ENCODE measurements at places on chromosomes 4 and X. TPM values are rescaled to one million over a fixed set of nuclear protein-coding genes. Genes with fewer than 3 reads are reported as not detected.
A peak's percentile ranks its signal among the peaks of the same experiment; 100 is the strongest.

The GJB1 gene
- 22.4 TPM for total RNA-seq

The SPARCL1 gene
- total RNA-seq = 322 TPM

The RHOXF2B gene
- total RNA-seq = not detected

The NEIL3 gene
- 0.35 TPM for total RNA-seq

GRCh38 chr4:8856835-8857621 is 14.6 kb downstream of the HMX1 start:
- DNase-seq = no peak

DNA sequence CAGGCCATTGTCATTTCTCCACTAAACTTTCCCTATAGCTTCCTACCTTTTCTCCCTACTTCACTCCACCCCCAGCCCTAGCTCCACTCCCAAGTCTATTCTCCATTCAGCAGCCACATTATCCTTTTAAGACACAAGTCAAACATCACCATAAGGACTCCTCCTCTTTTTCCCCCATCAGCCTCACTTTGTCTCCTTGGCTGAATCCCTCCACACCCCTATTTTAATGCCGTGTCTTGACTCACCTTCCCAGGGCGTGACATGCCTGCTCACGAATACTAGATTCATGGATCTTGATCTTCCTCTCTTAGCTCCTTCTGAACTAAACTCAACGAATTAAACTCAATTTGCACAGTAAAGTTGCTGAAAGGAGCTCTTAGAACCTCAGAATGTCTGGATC is 281.9 kb downstream of the PTTG2 start:
- no peak for DNase-seq

DNA sequence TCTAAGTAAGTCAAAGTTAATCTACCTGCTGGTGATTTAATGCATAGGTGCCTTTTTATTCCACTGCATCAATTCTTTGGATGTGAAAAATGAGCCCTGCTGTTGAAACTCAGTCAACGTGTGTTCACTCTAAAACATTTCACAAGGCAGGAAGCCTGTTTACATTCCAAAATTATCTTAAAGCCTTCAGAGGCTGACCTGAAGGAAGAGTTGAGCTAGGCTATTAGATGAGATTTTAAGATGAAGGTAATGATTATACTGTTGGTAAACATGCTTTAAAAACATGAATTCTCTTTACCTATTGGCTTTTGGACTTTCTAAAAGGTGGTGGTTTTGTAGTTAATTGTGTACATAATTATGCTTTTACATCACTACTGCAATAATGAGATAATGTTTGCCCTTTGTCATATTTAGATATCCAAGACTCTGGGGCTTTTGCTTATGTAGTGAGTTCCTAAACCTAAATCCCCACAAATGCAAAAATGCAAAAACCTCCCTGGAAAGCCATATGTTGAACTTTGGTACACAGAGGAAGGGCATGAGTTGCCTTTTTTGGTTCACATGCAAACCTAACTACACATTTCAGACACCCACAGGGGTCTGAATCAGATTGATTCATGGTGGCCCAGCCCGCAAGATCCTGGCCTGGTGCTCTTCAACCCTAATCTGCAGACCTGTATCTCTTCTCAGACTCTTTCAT is 92.3 kb downstream of the KLHL8 start:
- DNase-seq = no peak

DNA sequence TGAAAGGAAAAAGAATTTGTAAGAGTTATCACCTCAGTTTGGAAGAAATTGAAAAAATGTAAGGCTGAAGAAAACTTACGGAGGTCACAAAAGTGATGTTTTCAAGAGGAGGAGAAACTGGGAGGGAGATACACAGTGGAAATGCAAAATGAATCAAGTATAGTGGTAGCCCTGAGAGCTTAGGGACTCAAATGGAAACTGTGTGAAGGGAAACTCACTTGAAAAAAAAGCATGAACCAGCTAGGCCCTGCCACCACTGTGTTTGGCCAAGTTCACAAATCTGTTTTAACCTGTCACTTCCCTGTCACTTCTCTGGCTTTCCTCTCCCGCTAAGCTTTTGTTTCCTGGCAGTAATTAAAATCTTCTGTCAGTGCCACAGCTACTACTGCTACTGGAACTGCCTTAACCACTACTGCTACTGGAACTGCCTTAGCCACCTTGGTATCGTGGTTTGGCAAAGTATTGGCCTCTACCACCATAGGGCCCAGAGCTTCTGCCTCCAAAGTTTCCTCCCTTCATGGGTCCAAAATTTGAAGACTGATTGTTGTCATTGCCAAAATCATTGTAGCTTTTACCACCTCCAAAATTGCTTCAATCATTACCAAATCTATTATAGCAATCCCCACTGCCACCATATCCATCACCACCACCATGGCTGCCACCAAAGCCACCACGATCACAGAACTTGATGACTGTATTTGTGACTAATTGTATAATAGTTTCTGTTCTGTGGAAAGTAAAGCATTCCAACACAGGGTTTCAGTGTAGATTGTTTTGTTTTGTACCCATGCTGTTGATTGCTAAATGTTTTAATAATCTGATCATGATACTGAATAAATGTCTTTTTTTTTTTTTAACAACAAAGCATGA is 41.5 kb downstream of the SMARCA5 start:
- DNase-seq = no peak

- DNase-seq = no peak
Observed at GRCh38 chr4:31548823-31549222, 828.7 kb downstream of the PCDH7 start.

DNA sequence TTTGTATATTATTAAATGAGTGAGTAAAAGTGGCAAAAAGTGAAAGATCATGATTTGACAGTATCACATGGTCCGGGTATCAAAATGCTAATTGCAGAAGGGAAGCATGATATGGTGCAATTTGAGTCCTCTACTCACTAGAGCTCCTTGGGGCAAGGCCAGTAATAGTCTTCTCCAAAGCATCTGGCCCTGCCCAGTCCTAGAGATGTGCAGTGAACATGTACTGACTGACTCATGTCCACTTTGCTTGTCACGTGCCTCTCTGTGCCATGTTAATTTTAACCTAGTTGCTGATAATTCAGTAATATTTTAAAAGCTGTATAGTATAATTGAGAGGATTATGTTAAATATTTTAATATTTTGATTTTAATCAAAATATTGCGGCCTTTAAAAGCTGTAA is 54.6 kb upstream of the TENM3 start:
- DNase-seq = no peak

DNA sequence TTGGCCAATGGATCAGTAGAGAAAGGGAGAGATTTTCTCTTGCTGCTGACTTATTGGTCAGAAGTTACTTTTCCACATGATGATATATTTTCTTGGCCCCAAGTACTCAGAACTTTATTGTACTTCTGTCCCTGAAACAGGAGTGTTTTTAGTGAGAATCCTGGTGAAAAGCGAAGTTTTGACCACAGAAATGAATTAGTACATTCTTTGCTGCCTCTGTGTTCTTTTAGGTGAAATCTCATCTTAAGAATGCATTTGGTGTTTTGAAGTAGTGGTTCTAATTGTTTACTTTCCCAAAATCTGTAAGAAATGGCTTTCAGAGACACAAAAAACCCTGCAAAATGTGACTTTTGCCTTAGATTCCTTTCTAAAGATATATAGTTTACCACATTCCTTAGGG is 240.4 kb downstream of the FRMPD4 start:
- no peak for DNase-seq

DNA sequence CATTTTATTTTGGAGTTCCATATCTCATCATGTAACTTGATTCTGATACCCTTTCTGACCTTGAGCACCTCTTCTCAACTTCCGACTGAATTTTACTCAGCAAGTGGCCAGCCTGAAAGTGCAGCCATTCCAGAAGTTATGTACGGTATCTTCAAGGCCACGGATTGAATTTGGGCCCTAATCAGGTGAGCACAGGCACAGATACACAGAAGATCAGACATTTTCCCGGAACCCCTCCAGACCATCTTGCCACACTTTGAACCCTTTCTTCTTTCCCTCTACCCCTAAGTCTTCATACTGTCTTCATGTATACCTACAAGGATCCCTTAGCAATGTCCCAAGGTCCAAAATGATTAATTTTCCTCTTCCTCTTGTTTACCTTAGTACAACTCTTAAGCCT is 108.2 kb downstream of the FNIP2 start:
- DNase-seq = no peak

DNA sequence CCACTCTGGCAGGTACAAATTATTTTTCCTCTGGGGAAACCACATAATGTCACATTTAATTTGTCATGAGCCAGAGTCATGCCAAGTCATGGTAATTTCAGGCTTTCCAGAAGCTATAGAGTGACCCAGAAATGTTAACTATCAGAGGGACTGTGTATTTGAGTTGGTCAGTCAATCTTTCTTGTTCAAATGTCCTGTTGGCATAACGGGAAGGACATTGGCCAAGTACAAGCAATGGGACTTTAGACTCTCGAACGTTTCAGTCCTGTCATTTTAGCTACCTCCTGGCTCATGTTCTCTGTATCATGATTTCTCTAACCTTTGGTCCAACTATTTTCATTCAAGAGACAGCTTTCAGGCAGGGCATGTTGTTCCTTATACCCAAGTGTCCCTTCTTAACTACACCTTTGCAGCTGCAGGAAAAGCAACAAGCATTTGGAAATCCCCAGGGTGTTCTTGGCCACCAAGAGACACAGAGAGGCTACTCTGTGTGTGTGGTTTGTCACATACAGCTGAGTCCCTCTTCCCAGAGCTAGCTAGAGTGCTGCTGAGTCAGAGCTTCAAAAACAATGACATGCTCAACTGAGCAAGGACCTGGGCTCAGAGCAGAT is 142.6 kb downstream of the EGF start:
- DNase-seq = no peak

GRCh38 chr4:153722036-153722435 is 37.8 kb downstream of the RNF175 start:
- DNase-seq = no peak

DNA sequence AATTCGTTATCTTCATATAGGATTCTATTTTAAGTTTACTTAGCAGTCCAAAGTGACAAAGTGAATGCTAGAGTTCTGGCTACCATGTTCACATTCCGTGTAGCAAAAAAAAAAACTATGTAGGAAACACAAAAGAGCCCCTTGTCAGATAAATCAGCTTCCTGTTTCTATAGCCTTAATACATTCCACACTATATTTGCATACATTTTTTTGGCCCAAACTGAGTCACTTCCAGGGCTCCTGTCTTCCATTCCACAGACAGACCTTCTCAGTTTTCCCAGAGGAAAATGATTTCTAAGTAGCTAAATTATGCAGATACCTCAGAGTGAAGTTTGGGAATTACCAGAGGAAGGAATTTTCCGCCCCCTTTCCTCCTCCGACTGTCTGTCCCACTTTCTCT is 841.9 kb upstream of the HS3ST1 start:
- no peak for DNase-seq

DNA sequence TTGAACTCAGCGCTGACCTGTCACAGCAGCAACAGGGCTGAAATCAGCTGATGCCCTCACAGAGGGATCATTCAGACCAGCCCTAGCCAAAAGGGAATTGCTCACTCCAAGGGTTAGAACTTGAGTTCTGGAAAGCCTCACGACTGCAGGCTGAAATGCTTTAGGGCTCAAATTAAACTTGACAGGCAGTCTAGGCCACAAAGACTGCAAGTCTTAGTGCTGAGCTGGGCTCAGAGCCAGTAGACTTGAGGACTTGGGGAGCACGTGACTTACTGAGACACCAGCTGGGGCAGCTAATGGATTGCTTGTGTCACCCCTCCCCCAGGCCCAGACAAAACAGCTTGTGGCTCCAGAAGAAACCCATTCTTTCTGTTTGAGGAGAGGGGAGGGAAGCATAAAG is 119.0 kb upstream of the SLC6A14 start:
- peak; percentile 71 for DNase-seq

Data from kidney (tissue), 22 donors.